NCI-H524 treated with DMSO at 0.1 percent for 48 hours (cell line): ENCODE measurements at places on chromosomes 3 and 15.

GRCh38 chr3:99576904-99577559 lies 61.4 kb upstream of the COL8A1 start:
- no peak for DNase-seq

- DNase-seq: no peak
These were observed 20.3 kb downstream of the CAND2 start for GRCh38 chr3:12816521-12817342.

DNA sequence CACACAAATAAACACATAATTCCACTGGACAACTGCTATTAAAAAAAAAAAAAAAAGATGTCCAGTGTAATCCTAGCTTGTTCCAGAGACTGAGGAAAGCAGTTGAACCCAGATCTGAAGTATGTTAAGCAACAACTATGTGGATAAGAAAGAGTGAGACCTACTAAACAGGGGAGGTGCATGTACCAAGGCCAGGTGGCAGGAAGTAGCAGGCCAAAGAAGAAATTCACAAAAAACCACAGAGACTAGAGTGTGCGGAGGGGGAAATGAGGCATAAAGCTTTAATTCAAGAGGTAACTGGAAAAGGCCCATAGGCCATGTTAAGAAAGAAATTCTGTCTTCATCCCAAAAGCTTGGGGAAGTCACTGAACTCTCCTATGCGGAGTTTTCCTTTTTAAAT lies 490.0 kb downstream of the NAALADL2 start:
- DNase-seq: no peak

- no peak for DNase-seq
These were observed at the start of gene LAMB2 for GRCh38 chr3:49132437-49133225. LAMB2 (minus strand) TSS chr3:49133050; CDS start chr3:49132867, 183 bp downstream.

DNA sequence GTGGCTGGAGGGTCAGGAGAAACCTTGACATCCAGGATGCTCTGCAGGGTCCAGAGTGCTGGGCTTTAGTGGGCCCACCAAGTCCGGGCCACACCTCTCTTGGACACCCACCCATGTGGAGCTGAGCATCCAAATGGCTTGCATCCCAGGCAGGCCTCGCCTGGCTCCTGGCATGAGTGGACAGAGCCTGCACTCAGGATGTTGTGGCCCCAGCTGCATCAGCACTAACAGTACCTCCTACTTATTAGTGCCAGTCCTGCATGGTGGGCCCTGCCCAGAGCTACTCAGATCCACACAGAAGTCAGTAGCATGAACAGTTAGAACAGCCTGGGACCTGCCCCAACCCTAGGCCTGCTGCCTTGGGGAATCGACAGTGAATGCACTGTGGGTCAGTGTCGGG lies 42.2 kb upstream of the MRPS22 start:
- DNase-seq: no peak

- no peak for DNase-seq
These were observed 104.8 kb upstream of the HERC1 start for GRCh38 chr15:63938486-63939061.

DNA sequence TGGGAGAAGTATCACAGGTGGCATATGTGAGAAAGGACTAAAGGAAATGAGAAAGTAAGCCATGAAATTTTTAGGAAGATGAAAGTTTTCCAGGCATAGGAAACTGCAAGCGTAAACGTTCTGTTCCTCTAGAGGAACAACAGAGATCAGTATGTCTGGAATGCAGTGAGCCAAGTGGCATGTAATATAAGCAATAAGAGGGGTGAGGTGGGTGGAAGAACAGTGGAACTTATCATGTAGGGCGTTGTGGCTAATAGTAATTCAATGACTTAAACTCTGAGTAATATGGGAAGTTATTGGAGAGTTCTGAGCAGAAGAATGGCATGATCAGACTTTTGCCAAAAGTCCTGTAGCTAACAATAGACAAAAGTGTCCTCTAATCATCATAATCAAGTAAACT lies 902.9 kb downstream of the EPHA3 start:
- DNase-seq: no peak

- DNase-seq: no peak
These were observed 3.2 kb downstream of the NEIL1 start for GRCh38 chr15:75349851-75350588.

GRCh38 chr3:14138109-14138877 lies 13.4 kb downstream of the TMEM43 start:
- DNase-seq: no peak

GRCh38 chr15:78507831-78508160 lies 419 bp downstream of the HYKK start:
- no peak for DNase-seq

GRCh38 chr3:155744626-155745324 lies at the start of gene PLCH1:
PLCH1 (minus strand) TSS chr3:155745071; CDS start chr3:155704224, 40,847 bp downstream.
- peak; percentile 55 for DNase-seq

DNA sequence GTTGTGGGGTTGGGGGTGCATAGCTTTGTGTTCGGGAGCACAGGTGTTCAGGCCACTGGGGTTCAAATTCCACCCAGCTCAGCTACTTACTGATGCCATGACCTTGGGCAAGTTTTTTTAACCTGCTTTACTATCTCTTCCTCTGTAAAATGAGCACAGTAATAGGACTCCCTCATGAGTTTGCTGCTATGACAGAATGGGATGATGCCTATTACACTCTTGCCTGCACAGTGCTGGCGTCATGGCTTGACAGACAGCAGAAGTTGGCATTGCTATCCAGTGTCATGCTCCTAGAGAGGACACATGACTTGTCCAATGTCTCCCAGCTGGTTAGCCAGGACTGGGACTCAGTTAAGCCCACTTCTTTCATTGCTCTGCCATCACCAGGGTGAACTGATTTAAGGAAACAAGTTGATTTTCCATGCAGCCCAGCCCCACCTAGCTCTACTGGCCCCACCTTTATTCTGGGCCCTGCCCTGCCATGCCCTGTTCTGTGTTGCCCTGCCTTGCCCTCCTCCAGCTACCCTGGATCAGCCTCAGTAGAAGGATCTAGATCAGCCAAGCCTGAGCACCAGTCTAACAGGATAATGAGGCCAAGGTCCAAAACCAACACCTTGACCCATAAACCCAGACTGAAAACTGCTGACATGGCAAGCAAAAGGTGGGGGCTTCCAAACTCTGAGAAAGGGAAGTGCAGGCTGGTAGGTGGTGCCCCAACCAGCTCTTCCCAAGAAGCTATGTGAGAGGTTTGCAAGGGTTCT lies 155.8 kb upstream of the ATP11B start:
- DNase-seq: no peak

DNA sequence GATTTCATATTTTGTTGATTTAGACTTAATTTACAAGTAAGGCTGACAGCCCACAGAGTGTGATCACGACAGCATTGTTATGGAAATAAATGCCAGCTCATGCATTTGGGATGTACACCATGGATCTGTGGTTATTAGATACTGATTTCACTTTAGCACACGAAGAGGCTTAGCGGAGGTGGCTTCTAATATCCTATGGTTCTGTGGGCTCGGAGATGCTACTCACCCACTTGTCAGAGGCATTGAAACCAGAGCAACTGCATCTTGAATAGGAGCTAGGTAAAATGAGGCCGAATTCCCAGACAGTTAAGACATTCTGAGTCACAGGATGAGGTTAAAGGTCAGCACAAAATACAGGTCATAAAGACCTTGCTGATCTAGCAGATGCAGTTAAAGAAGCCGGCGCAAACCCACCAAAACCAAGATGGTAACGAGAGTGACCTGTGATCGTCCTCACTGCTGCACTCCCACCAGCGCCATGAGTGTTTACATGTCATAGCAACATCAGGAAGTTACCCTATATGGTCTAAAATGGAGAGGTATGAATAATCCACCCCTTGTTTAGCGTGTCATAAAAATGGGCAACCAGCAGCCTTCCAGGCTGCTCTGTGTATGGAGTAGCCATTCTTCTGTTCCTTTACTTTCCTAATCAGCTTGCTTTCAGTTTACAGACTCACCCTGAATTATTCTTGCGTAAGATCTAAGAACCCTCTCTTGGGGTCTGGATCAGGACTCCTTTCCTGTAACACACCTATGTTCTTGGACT lies 117.5 kb downstream of the PGPEP1L start:
- no peak for DNase-seq

DNA sequence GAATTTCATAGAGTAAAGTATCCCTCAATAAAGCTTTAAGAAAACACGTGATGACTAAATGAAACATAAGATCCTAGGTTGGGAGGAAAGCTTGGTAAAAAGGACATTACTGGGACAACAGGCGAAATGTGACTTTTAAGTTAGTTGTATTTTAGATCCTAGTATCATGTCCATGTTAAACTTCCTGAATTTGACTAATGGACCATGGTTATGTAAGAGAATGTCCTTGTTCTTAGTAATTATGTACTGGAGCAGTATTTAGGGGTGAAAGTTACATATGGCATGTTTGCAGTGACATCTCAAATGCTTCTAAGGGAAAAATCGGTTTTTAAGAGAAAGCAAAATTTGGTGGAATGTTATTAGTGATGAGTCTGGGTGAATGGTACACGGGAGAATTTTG lies 69.6 kb downstream of the IQSEC1 start:
- DNase-seq: no peak

- DNase-seq: no peak
These were observed 3.2 kb upstream of the FBXL22 start for GRCh38 chr15:63593705-63594671.

DNA sequence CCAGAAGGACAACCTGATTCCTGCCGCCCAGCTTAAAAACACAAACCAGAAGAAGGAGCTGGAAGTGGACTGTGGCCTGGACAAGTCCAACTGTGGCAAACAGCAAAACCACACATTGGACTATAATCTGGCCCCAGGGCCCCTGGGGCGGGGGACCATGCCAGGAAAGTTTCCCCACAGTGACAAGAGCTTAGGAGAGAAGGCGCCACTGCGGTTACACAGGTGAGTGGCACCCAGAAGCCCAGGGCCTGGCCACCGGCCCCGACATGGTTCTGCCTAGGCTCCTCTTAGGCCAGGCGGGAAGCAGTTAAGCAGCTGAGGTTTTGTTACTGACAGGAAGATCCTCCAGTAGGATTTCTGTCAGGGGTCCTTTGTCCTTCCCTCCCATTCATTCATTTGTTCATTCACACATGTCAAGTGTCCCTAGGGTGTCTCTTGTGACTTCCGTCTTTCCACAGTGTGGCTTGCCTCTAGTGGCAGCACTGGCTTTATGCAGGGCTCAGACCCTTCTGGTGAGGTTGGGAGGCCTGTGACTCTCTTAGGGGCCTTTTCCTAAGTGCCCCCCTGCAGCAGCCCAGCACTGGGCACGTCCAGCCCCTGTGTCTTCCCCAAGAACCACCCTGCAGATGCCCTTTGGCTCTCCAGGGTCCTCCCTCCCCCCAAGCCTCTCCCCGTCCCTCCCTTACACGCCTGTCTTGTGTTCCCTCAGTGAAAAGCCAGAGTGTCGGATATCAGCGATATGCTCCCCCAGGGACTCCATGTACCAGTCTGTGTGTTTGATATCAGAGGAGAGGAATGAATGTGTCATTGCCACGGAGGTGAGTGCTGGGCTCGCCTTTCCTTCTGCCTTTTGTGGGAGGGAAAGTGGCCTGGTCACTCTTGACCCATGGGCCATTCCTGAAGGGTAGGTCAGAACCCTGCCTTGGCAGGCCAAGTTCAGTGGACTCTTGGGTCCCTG lies 7.8 kb downstream of the DLL4 start:
- DNase-seq: no peak
